Cerebellar cortex (tissue), 1 donor: ENCODE measurements at places on chromosomes 3 and 15.

DNA sequence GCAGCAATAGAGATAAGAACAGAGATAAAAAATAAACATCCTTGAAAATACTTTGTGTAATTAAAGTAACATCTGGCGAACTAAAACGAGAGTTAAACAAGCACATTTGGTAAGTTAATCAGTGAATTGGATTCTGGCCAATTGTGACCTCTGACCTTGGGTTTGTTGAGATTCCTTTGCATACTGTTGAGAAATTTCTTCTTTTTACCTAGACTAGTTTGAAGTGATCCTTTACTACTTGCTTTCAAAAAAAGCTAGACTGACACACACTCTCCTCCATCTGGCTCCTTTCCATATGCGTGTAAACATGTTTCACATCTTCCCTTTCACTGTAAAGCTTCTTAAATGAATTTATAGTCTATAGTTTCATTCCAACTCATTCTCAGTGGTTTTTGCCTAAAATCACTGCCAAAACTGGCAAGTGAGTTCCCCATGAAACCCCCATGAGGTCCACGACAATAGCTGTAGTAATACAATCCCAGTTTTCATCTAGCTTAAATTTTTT is 17.3 kb upstream of the GBE1 start:
- DNase-seq, result no peak

GRCh38 chr3:189836795-189837194 is 205.6 kb downstream of the TP63 start:
- DNase-seq, result no peak

DNA sequence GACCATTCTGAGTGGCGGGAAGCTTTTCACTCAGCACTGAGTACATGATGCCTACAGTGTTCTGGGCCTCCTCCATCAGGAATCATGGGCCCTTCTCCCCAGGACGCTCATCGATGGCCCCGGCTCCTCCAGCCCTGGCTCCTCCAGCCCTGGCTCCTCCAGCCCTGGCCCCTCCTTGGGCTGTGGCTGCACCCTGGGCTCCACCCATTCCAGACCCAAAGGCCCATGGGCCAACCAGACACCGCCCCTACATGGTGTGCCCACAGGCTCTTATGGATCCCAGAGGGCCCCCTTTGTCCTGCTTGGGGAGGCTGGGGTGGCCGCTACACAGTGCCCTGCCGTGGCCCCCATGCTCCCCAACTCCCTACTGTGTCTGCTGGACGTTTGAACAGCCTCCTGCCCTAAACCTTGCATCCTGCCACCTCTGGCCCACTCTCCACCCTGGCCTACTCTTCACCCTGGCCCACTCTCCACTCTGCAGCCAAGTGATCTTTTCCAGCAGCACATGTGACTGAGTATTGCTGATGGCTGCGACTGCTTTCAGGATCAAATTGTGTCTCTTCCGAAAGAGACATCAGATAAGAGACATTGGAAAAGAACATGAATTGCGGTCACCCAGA is 57.9 kb downstream of the APBA2 start:
- DNase-seq, result no peak

- no peak for DNase-seq
These were observed 9.5 kb downstream of the TMEM44 start for GRCh38 chr3:194623449-194624290.

DNA sequence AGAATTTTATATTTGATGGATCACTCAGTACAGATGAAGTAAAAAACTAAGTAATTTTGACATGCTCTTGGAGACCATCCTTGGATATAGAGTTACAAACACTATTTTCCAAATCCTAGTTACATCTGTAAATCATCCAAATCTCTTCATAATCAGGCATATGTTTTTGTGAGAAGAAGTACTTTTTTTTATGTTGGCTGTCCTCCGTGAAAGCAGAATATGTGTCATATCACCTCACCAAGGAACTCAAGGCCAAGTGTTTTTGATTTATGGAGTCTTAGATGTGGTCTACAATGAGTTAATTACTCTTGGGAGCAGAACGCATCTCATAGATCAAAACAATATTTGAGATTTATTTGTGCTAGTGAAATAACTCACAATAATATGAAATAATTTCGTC is 416.5 kb upstream of the TGFBR2 start:
- no peak for DNase-seq

GRCh38 chr3:135688003-135688402 is 277.5 kb upstream of the PPP2R3A start:
- DNase-seq, result no peak

- DNase-seq, result no peak
These were observed 116.2 kb downstream of the GBE1 start for GRCh38 chr3:81645248-81645647.

DNA sequence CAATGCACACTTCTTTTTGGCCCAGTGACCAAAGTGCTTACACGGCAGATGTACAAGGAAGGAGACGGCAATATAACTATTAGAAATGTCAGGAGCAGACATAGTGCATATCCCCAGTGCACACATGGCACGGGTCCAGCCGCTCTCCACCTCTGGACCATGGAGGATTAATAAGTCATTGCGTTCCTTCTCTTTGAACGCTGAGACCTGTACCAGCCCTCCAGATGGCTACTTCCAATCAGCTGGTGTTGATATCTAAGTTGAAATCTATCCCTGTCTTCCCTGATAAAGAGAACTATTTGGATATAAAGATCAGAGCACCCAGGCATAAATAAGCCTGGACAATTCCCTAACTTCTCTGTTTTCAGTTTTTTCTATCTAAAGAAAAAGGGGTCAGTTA is 212.5 kb downstream of the CADPS start:
- DNase-seq, result no peak

GRCh38 chr3:14962762-14963161 is 15.4 kb downstream of the NR2C2 start:
- DNase-seq, result no peak

GRCh38 chr3:74054566-74054965 is 429.8 kb upstream of the PDZRN3 start:
- DNase-seq, result no peak

DNA sequence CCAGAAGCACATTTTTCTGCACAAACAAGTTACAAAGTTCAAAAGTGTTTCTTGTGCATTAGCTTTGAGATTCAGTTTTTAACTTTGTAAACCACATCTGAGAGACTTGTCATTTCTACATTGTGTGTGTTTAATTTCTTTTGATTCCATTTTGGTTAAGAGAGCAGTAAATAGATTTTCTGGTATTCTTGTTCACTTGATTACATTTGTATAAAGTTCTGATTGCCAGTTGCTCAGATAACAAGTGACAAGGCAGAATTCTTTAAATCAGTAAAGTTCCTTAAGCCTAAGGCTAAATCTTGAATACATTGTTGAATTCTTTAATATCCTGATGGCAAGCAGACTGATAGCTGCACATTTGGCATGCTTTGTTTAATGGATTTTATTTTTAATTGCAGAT is 3.1 kb upstream of the FBXO22 start:
- DNase-seq, result no peak

GRCh38 chr3:120764206-120764605 is 21.7 kb downstream of the GTF2E1 start:
- no peak for DNase-seq
